Stomach (tissue), 19 donors: ENCODE measurements at places on chromosomes 12 and 14. TPM values are rescaled to one million over a fixed set of nuclear protein-coding genes. Genes with fewer than 3 reads are reported as not detected.

Gene DEGS2
- polyA plus RNA-seq = 7.7 TPM

Gene DIO3
- polyA plus RNA-seq = 3.4 TPM

Gene GUCY2C
- 0.05 TPM for polyA plus RNA-seq

Gene SLC10A1
- polyA plus RNA-seq = not detected

Gene KCNH3
- polyA plus RNA-seq = 0.25 TPM

Gene RGS6
- 0.92 TPM for polyA plus RNA-seq

Gene MANSC4
- polyA plus RNA-seq = not detected

Gene FBRSL1
- polyA plus RNA-seq = 13.7 TPM

Gene CMA1
- polyA plus RNA-seq = not detected

Gene TAS2R50
- polyA plus RNA-seq = not detected

Gene TMEM117
- 1.9 TPM for polyA plus RNA-seq

Gene WNT1
- not detected for polyA plus RNA-seq

Gene GYS2
- polyA plus RNA-seq = 0.33 TPM

Gene SOCS2
- polyA plus RNA-seq = 55.8 TPM

Gene OVCH1
- 0.18 TPM for polyA plus RNA-seq

Gene FOXN4
- not detected for polyA plus RNA-seq

Gene DTX3
- 14.6 TPM for polyA plus RNA-seq

Gene DDIT3
- polyA plus RNA-seq = 83.4 TPM

Gene MGAT4C
- 0.06 TPM for polyA plus RNA-seq

Gene CPSF2
- polyA plus RNA-seq = 5.5 TPM

Gene LRP1
- 13.5 TPM for polyA plus RNA-seq

Gene CIROP
- polyA plus RNA-seq = not detected

Gene GPR137C
- polyA plus RNA-seq = not detected

Gene CAPS2
- 1.7 TPM for polyA plus RNA-seq

Gene LRRC43
- not detected for polyA plus RNA-seq

Gene FAM186B
- polyA plus RNA-seq = not detected

Gene GAS2L3
- polyA plus RNA-seq = 1.1 TPM

Gene RD3L
- polyA plus RNA-seq = not detected

Gene DAO
- polyA plus RNA-seq = not detected

Gene CCDC38
- polyA plus RNA-seq = not detected

Gene GDF3
- polyA plus RNA-seq = not detected

Gene TPPP2
- not detected for polyA plus RNA-seq

Gene FGD6
- 1.5 TPM for polyA plus RNA-seq

Gene RNASE3
- polyA plus RNA-seq = not detected

Gene PIWIL1
- not detected for polyA plus RNA-seq

Gene PARP11
- polyA plus RNA-seq = 3.4 TPM

Gene PNMA1
- polyA plus RNA-seq = 17.1 TPM

Gene ERP27
- polyA plus RNA-seq = 1.1 TPM

Gene AQP6
- not detected for polyA plus RNA-seq

Gene GNG2
- 21.8 TPM for polyA plus RNA-seq

Gene CELA1
- not detected for polyA plus RNA-seq

Gene COL2A1
- 13.7 TPM for polyA plus RNA-seq

Gene EML5
- 0.19 TPM for polyA plus RNA-seq

Gene ATL1
- 3.5 TPM for polyA plus RNA-seq

Gene RPS29
- polyA plus RNA-seq = 5,618 TPM

Gene NKX2-1
- not detected for polyA plus RNA-seq

Gene KANSL2
- polyA plus RNA-seq = 23.6 TPM

Gene HOXC13
- polyA plus RNA-seq = not detected

Gene SERPINA12
- polyA plus RNA-seq = not detected

Gene PLEKHG3
- 24.8 TPM for polyA plus RNA-seq

Gene LMO3
- polyA plus RNA-seq = 0.37 TPM
